ENCODE measurements at places on chromosomes 7 and 10. TPM values are rescaled to one million over a fixed set of nuclear protein-coding genes. Genes with fewer than 3 reads are reported as not detected.

The SNX10 gene
- total RNA-seq = 13.8 TPM

The SLC18A3 gene
- total RNA-seq = 0.72 TPM

The GNGT1 gene
- not detected for total RNA-seq

The TMEM176B gene
- total RNA-seq = 1.4 TPM

The POLR2J gene
- 48.1 TPM for total RNA-seq

The CACNA2D1 gene
- total RNA-seq = 20.7 TPM

The LRMDA gene
- total RNA-seq = 19.4 TPM

The LRRC18 gene
- not detected for total RNA-seq

The SLC29A3 gene
- 11.7 TPM for total RNA-seq

The OAT gene
- total RNA-seq = 36.6 TPM

The ADRA2A gene
- 1.5 TPM for total RNA-seq

The IQUB gene
- 0.49 TPM for total RNA-seq

The NKX6-2 gene
- total RNA-seq = not detected

The TEX36 gene
- total RNA-seq = not detected

The SPDYE9 gene
- 0.13 TPM for total RNA-seq

The MKI67 gene
- total RNA-seq = 19.7 TPM

Measured in endothelial cell (in vitro differentiated cells).